Stimulated activated CD8-positive, alpha-beta memory T cell treated with anti-CD3 and anti-CD28 coated beads, Interleukin-4, amount 100 ng/mL, for 24 hours (primary cell): ENCODE measurements at places on chromosomes 16 and 17.

DNA sequence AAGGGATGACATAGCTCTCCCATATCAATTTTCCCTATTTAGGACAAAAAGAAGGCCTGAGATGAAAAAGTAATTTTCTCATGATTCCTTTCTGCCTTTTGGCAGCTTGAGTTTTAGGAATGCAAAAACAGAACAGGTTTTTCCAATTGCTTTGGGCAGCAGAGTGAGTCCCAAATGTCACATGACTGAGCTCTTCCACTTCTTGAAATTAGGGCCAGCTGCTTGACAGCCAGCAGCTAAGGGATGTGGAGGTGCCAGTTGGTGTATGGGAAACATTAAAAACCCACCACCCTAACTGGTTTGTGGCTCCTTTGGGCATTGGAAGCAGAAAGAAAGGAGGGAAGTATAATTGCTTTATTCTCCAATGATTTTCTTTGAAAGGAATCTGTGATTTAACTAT, 133.8 kb upstream of the FAM20A start:
- no peak for DNase-seq

GRCh38 chr17:17309356-17309755, 6.2 kb downstream of the NT5M start:
- no peak for DNase-seq

GRCh38 chr17:27630607-27631410, at the start of gene LGALS9:
TSS of gene LGALS9 (plus strand) at chr17:27631188. CDS start at chr17:27631266, 78 bp downstream.
- DNase-seq = no peak

DNA sequence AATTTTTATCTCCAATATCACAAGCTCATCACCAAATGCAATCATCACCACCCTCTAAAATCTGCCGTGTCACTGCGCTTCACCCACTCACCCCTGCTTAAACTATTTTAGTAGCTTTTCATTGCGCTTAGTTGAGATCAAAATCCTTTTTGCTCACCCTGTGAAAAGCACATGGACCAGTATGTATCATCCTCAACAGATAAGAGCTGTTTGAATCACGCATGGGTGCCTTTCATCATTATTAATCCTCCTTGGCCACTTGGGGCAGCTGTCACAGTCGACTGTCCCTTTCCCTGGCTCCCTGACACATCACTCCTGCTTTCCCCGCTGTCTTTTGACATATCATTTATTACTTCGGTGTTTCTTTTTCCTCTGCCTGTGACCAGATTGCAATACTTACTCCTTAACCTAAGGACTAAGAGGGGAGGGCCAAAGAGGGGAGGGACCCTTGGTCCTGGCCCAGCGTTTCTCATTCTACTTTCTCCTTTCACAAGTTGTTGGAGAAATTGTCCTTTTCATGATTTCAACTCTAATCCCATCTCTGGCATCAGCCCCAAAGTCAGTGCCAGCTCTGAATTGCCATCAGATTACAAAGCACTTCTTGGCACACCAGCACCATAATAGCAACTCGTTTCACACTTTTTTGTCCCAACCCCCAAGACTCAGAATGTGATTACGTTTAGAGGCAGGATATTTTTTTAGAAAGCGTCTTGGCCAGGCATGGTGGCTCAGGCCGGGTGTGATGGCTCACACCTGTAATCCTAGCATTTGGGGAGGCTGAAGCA, 8.6 kb upstream of the KDM6B start:
- DNase-seq = no peak

DNA sequence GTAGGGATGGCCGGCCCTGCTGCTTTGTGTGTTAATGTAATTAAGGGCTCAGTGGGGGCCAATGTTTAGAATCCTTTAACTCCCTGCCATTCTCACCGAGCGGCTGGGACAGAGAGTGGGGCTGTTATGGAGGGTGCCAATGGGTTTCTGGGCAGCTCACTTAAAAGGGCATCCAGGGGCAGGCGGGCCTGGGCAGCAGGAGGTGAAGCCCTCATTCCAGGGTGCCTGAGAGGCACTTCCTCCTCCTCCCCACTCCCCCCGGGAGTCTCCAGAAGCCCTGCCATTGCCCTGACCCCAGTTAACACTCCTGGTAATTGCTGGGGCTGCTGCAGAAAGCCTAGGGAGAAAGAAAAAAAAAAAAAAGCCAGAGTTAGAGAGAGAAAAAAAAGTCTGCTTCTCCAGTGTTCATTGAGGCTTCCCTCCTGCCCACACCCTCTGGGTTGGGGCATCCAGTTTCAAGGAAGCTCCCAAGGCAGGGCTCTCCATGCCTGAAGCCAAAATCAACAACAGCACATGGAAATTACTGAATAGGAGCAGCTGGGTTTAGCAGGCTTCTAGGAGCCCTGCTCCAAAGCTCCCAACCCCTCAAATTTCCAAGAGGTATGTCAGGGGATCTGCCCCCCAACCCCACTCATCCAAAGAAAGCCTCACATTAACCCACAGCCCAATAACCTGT, 28.0 kb downstream of the CUEDC1 start:
- DNase-seq = no peak
